ENCODE measurements at places on chromosomes 3 and 15.

- DNase-seq, result no peak
Measured at GRCh38 chr3:13827699-13828098, 52.2 kb downstream of the WNT7A start.

GRCh38 chr3:139675327-139675726 lies 2.4 kb downstream of the NMNAT3 start:
- no peak for DNase-seq

DNA sequence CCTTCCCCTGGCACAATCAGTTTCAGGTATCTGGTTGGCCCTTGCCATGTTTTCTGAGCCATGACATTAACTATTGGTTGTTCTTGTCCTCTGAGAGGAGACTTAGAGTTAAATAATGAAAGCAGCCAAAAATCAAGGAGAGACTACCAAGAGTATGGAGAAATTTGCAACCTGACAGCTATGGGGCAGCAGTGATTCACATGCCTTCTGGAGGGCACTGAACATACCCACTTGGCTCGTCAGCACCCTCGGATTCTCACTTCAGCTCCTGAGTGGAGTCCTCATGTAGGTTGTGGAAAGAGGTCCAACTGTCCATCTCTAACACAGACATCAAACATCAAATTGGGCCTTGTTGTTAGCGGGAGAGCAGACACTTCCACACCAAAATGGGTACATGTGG lies 265.6 kb downstream of the EBLN2 start:
- DNase-seq, result no peak

DNA sequence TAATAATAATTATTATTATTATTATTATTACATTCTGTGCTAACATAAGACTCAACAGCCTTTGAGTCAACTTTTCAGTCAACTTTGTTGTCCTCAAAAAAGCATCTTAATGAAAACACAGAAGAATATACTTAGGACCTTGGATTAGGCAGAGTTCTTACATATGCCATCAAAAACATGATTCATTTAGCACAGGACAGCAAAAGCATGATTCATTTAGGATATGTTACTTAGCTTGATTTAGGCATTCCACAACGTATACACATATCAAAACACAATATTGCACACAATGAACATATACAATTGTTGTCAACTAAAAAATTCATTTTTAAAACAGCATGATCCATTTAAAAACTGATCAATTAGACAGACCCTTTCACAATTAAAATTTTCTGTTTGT lies 213.0 kb downstream of the FMN1 start:
- no peak for DNase-seq

DNA sequence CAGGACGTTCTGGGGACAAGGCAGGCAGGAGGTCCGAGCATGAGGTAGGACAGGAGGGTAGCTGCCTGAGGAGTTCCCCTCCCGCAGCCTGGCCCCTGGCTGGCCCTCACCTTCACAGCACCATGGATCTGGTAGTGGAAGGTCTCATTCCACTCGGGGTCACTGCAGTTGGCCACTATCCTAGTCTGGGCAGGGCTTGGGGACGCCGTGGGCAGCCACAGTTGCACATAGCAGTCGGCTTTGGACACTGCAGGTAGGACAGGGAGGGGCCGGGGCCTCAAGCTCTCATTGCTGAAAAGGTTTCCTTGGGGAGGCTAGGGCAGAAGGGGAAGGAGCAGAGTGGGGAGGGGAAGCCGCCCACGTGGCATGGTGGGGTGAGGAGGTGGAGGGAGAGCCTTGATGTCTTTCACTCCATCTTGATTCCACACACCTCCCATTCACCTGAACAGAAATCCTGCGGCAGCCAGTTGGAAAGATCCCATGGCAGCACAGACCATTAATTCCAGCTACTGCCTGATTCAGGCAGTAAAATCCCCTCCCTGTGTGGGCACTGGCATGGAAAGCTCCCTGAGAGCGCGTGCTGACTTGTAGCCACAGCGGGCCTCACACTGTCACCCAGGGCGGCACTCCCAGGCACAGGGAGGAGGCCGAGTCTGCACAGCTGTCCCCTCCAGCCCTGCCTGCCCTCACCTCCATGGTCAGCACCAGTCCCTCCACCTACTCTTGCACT lies 2.1 kb downstream of the PLA2G4F start:
- no peak for DNase-seq

DNA sequence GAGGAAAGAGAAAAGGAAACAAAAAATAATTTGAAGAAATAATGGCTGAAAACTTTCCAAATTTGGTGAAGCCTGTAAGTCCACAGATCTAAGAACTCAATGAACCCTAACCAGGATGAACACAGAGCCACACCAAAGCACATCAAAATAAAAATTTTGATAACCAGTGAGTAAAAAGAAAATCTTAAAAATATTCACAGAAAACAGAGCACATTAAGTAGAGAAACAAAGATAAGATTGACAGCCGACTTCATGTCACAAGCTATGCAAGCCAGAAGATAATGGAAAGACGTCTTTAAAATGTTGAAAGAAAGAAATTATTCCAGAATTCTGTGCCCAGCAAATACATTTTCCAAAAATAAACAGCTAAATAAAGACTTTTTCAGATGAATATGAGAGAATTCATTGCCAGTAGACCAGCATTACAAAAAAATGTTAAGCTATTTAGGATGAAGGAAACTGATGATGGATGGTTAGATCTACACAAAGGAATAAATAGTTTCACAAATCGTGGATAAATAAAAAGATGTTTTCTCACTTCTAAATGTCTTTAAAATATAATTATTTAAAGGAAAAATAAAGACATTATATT lies 140.2 kb upstream of the SKOR1 start:
- no peak for DNase-seq

GRCh38 chr15:56950979-56951378 lies 32.5 kb downstream of the TCF12 start:
- DNase-seq, result no peak

DNA sequence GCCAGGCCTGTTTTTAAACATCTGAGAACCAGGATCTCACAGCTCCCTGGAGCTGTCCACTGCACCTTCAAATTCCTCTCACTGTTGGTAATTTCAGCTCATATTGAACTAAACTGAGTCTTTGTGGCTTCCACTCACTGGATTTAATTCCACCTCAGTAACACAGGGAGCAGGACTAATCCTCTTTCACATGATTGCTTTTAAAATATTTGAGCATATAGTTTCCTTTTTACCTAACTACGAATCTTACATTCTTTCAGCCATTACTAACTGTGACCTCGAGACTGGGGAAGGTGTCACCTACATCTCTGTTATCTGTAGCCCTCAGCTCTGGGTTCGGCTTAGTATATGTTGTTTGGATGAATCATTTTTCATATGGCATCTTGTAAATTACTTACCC lies 194.3 kb upstream of the C2CD4B start:
- no peak for DNase-seq

GRCh38 chr15:36798794-36799193 lies 219.4 kb downstream of the CDIN1 start:
- DNase-seq, result no peak

- no peak for DNase-seq
Measured at GRCh38 chr3:105865867-105866350, 2.9 kb downstream of the CBLB start.

DNA sequence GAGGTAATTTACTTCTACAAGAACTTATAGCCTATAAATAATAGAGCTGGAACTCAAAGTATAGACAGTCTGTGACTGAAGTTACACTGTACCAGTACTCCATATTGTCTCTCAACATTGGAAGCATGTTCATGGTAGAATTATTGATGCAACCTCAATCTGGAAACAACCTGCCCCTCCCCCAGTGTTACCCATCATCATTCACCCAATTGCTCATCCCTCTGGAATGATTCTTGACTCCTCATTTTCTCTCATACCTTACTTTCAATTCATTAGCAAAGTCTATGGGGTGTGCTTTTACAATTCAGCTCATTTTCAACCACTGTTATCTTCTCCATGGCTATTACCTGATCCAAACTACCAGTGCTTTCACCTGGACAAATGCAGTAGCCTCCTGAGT lies 151.7 kb downstream of the CPNE4 start:
- DNase-seq, result no peak

DNA sequence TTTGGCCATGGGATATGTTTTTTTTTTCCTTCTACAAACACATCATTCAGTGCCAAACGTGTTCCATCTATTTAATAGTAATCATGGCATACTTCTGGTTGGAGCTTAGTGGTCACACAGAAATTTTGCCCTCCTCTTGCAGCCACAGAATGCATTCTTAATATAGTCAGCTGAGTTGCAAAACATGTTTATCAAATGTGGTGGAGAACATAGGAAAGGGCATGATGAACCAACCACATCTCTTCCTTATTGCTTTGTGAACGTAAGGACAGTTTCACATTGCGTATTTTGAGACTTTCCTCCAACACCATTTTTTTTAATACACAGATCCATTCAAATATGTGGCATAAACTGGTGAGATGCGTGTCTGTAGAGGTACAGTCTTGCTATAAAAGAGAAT lies 106.8 kb downstream of the BBX start:
- no peak for DNase-seq

GRCh38 chr3:52468336-52468735 lies 12.9 kb downstream of the NISCH start:
- DNase-seq, result no peak

DNA sequence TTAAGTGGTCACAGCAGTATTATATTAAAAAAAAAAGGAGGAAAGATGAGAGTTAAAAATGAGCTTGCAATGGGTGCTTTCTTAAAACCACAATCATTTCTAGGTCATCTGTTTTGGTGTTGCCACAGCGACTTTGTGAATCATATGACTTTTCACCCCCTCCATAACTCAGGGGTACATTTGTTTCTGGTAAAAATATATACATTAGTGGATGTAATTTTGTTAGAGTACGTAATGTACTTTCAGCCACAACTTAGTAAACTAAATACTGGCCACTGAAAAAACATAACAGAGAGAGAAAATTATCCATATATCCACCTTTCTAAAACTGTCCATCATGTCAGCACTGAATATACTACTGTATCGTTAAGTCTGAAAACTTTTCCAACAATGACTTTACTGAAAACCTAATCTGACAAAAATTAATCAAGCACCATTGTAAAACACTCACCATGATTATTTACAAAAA lies 3.4 kb downstream of the ANKRD28 start:
- DNase-seq, result no peak

DNA sequence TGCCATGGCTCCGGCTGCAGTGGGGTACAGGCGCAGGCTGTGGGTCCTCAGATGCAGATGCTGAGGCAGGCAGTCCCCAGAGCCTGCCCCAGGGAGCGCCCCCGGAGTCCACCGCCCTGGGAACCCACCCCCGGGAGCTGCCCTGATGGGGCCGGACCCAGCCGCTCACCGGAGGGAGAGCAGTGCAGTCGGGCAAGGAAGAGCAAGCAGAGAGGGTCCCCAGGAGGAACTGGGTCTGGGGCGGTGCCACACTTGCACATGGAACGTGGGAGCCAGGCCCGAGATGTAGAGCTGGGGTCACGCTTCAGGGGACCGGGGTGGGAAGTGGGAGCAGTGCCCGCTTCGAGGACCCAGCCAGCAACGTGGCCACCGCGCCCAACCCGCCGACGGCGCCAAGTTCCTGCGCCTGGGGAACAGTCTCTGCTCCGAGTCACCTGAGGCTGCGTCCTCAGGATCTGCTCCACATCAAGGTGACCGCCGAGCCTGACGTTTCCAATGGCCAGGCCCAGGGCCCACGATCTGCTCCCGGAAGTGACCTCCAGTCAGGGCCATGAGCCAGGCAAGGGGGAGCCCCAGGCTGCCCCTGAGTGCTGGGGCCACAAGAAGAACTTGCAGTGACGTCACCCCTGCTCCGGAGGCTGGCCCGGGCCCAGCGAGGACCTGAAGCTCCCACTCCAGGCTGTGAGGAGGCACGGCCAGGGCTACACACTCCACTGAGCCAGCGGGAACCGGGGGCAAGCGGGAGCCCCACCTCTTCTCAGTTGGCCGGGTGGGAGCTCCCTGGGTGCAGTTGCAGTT lies 27.0 kb upstream of the TFG start:
- DNase-seq, result no peak

- no peak for DNase-seq
Measured at GRCh38 chr15:27662892-27663291, 436.2 kb downstream of the OCA2 start.

- no peak for DNase-seq
Measured at GRCh38 chr3:176274161-176274560, 923.1 kb downstream of the TBL1XR1 start.

GRCh38 chr15:67823314-67824196 lies 1.8 kb upstream of the SKOR1 start:
- DNase-seq, result no peak

GRCh38 chr3:183411216-183411922 lies 17.1 kb downstream of the MCF2L2 start:
- no peak for DNase-seq

DNA sequence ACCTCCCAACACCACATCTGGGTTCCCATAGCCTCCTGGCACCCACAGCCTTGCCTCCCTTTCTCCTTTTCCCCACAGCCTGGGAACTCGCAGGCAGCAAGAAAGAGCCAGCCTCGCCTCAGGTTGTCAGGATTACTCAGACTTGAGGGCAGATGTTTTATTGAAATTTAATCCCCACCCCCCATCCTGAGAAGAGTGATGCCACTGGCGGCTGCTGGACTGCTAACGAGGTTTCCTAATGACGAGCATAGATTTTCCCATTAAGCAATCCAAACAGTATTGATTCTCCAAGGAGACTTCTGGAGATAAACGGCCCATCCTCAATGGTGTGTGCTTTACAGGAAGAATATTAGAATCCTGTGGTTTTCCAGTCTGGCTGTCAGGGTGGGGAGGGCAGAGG lies 13.7 kb downstream of the SHF start:
- DNase-seq, result no peak

- no peak for DNase-seq
Measured at GRCh38 chr3:57570878-57571277, 14.8 kb downstream of the PDE12 start.

GRCh38 chr3:112857526-112857925 lies 10.9 kb upstream of the CD200R1L start:
- no peak for DNase-seq

GRCh38 chr3:141418751-141419150 lies 50.4 kb downstream of the ZBTB38 start:
- DNase-seq, result no peak

GRCh38 chr3:151879679-151880415 lies 6.4 kb downstream of the SUCNR1 start:
- no peak for DNase-seq

- no peak for DNase-seq
Measured at GRCh38 chr15:61051569-61052031, 177.5 kb downstream of the RORA start.

DNA sequence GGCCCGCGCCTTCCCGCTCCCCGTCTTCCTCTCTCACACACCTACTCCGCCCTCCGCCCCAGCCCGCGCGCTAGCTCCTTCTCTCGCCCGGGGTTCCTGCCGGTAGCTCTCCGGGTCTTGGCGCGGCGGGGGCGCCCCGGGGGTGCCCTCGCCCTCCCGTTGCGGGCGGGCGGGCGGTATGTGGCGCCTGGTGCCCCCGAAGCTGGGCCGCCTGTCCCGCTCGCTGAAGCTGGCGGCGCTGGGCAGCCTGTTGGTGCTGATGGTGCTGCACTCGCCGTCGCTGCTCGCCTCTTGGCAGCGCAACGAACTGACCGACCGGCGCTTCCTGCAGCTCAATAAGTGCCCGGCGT lies 507 bp downstream of the DIPK2A start:
- no peak for DNase-seq

GRCh38 chr15:57887825-57888224 lies 177.7 kb downstream of the ALDH1A2 start:
- no peak for DNase-seq

All from pancreas (tissue), 10 donors.